Activated T-cell treated with anti-CD3 and anti-CD28 coated beads, Interleukin-2, amount 50 U/mL, for 72 hours (primary cell): ENCODE measurements at places on chromosomes 12 and 14. TPM values are rescaled to one million over a fixed set of nuclear protein-coding genes. Genes with fewer than 3 reads are reported as not detected.

The EPYC gene
- not detected for total RNA-seq

DNA sequence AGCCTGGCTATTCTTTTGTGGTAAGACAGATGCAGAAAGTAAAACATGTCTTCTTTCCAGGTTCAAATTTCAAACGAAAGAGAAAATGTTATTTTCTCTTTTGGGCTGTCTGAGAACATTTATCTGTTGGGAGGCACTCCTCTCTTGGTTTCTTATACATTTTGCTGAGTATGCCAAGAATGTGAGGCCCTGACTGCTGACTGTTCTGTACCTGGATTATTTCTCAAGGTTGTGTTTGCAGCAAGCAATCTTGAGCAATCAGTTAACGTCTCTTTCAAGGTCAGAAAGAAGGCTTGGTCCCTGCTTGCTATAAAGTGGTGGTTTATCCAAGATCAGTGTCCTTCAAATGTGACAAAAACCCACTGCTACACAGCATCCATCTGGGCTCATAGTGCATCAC lies 9.8 kb downstream of the SSTR1 start:
- DNase-seq: no peak

The SNRPF gene
- total RNA-seq: 36.6 TPM

DNA sequence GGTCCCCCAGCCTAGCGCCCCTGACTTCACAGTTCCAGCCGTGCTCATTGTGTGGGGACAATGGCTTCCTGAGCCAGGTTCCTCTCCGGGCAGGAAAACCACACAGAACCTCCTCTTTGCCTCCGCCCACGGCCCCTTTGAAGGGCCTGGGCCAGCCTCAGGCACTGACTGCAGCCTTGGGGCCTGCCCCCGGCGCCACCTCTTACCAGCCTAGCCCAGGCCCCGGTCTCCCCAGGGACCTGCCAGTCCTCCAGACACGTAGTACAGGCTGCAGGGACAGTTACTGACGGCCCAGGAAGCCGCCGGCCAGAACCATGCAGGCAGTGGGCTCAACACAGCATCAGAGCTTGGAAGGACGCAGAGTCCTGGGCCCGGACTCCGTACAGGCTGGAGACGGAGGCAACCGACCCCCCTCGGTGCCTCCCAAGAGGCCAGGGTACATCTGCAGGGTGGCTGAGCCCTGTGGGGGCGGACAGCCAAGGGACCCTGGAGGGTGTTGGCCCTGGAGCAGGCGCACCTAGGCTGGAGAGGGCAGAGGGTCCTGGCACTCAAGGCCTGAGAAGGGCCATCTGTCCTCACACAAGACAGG lies 20.9 kb upstream of the NUDT14 start:
- DNase-seq: peak; percentile 47
- H3K4me1 ChIP-seq: peaks cover 15% of the 10 kb centered on the region
- H3K4me3 ChIP-seq: no peak overlapping the region
- H3K27ac ChIP-seq: no peak overlapping the region
- no peaks in the 10 kb centered on the region for H3K36me3 ChIP-seq

DNA sequence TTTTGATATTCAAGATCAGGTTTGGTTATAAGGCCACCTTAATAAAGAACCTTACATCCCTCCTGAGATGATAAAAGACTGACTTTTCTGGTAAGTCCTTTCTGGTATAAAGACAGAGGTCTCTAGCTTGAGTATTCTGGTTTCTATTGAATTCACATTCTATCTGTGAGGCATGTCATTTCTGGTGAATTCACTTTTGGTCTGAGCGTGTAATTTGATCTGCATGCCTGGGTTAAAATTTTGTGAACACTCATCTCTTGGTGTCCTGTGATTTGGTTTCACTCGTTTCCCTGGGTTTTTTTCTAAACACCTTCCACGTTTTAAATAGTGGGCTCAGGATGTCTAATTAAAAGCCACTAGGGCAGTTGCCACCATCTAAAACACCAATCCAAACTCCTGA lies 12.2 kb downstream of the EIF5 start:
- peaks cover 11% of the 10 kb centered on the region for H3K4me1 ChIP-seq
- H3K4me3 ChIP-seq: no peak overlapping the region
- peaks cover 8% of the 10 kb centered on the region for H3K36me3 ChIP-seq
- H3K27me3 ChIP-seq: no peaks in the 10 kb centered on the region

The DEPDC4 gene
- 3.8 TPM for total RNA-seq

The ASIC1 gene
- 12.4 TPM for total RNA-seq

DNA sequence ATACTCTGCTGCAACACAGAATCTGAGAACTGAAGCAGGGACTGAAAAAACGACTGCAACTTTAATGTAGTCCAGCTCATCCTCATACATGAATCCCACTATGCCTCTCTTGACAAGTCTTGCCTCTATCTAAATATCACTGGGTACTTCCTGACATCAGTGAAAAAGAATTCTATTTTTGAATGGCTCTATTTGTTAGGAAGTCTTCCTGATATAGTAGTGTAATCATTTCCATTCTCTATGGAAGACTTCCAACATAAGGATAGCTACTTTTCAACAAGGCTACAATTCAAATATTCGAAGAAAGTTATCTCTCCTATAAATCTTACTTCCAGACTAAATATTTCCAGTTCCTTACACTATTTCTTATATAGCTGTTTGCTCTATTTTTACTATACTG lies 167.5 kb downstream of the MDGA2 start:
- no peaks in the 10 kb centered on the region for H3K27me3 ChIP-seq
- no peak for DNase-seq
- no peak overlapping the region for H3K4me3 ChIP-seq
- H3K36me3 ChIP-seq: no peaks in the 10 kb centered on the region
- no peaks in the 10 kb centered on the region for H3K4me1 ChIP-seq
